ENCODE measurements at places on chromosomes 2 and 18.

- DNase-seq = no peak
These were observed 194.9 kb downstream of the SS18 start for GRCh38 chr18:25895518-25895917.

- DNase-seq = no peak
These were observed 44.8 kb downstream of the CAB39 start for GRCh38 chr2:230757476-230757875.

DNA sequence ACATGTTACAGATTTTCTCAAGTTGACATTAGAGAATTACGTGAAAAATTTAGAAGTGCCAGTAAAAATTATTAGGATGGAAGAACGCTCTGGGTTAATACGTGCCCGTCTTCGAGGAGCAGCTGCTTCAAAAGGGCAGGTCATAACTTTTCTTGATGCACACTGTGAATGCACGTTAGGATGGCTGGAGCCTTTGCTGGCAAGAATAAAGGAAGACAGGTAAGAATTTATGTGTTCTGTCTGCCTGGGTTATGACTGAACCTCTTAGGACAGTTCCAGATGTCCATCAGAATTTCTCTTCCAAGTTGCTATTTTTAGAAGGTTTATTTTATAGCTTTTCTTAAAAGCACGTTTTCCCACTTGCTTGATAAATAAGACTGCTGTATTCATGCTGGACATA, 371.0 kb downstream of the GALNT13 start:
- DNase-seq = no peak

DNA sequence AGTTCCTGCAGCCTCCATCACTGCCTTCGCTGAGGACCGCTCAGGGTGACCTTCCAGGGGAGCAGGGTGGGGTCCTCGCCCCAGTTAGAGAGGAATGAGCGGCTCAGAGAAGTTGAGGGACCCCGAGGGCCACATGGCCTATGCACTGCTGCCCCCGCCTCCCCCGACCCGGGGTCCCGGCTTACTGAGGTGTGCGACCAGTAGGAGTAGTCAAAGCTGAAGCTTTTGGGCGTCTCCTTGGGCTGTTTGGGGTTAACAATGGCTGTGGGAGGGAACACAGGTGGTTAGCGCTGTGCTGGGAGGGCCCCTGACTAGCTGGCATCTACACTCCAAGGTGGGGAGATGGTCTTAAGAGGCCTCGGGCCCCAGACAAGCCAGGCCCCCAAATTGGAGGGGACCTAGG, 31.0 kb downstream of the KIF1A start:
- no peak for DNase-seq

GRCh38 chr2:37654932-37655841, 16.3 kb downstream of the CDC42EP3 start:
- peak; percentile 43 for DNase-seq

DNA sequence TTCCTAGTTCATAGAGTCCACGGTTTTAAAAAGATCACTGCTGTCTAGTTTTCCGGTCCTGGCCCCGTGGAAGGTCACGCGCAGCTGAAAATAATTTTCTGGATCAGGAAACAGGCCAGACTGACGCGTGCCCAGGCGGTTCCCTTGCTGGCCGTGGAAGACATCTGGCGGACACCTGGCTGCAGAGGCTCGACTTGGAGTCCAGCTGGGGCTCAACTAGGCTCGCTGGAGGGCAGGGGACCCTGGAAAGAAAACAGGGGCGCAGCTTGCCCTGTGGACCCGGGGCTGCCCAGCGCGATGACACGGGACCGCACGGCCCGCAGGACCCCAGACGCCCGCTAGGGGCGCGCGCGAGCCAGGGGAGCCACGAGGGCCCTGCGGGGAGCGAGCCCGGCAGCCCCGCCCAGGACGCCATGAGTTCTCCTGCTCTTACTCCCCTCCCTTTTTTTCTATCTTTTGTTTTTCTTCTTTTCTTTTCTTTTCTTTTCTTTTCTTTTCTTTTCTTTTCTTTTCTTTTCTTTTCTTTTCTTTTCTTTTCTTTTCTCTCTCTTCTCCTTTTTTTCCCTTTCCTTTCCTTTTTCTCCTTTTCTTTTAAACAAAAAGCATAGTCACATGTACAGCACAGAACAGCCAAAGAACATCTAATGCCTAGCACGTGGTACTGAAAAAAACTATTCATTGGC, 43.2 kb upstream of the UBE2F start:
- peak; percentile 61 for DNase-seq

- DNase-seq = no peak
These were observed 218.9 kb upstream of the NCKAP5 start for GRCh38 chr2:133787207-133787606.

DNA sequence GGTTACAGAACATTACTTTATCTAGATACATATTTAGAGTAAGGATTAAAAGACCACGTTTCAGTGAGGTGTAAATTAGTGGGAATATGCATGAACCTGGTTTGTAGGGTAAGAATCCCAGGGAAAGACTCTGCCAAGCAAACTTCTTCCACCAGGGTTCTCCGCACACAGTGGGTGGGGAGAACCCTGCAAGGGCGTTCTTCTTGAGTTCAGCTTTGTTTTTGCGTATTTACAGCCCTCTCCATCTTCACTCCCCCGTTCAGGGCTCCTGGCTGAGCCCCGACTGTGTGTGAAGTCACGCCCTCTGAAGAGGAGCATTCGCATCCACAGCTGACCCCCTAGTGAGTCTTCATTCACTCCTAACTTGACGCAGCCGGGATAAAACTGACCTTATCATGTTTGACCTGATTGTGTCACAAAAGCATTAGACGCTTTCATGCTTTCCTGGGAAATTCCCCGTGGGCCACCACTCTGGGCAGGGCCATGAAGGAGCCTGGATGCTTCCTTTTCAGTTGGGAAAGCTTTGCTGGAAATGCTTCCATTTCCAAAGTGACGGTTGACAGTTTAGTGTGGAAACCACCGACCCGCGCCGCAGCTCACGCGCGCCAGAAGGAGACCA, 1.0 kb downstream of the ALKAL2 start:
- DNase-seq = no peak

GRCh38 chr2:127024769-127025358, 82.1 kb downstream of the BIN1 start:
- peak; percentile 87 for DNase-seq

GRCh38 chr18:40962784-40963183, 992.2 kb upstream of the PIK3C3 start:
- DNase-seq = no peak

DNA sequence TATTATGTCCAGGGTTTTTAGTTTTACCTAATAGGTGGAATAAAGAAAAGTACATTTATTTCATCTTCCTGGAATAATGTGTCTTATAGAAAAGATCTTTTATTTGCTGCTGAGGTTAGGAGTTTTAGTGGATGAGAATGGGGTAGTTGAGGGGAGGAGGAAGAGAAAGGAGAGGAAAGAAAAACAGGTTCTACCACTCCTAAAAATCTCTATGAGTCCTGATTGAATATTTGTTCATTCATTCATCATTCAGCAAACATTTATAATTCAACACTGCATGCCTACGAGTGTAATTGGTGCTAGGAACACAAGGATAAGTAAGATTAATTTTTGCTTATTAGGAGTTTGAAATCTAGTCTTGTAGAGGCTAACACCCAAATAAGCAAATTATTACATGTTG, 45.2 kb upstream of the SLC4A10 start:
- DNase-seq = no peak

- peak; percentile 55 for DNase-seq
These were observed 49.9 kb downstream of the RAB31 start for GRCh38 chr18:9757827-9758621.

DNA sequence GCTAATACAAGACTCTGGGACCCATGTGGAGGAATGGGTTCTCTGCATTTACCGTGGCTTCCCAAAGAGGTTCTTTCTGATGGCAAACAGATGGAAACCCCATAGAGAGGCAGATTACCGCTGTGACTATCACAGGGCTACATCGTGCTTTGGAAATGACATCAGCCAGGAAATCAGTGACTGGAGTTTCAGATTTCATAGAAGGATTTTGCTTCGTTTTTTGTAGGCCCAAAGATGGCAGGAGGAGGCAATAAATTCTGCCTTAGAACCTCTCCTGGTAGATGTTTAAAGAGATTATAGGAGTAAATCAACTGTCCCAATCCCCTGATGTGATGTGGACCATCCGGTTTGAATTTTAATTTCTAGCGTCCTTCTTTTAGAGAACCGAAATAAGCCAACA, 214.1 kb downstream of the AGPS start:
- DNase-seq = peak; percentile 21
